ENCODE measurements at places on chromosomes 7 and 10.

GRCh38 chr7:572416-573268 is 53.0 kb upstream of the PDGFA start:
- no peak for DNase-seq

- no peak for DNase-seq
Measured at GRCh38 chr10:76327441-76327840, 896.0 kb downstream of the LRMDA start.

DNA sequence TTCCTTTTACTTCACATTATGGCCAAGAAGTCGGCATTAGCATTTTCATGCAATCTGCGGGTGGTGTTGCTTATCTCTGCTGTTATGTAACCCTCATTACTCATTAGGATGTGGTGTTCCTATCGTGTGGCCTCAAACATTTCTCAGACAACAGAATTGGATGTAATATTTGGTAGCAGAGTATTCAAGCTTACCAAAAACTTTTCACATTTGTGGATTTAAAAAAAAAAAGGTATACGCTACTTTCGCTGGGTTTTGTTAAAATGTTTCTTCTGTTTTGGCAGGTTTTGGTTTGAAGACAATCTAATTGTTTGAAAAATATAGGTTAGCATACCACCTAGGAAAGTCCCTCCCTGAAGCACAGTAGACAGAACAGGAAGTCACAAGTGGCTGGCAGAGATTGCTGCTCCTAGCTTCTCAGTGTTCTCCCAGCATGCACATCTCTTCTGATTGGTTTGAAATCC is 128.8 kb downstream of the GATA3 start:
- peak; percentile 4 for DNase-seq

DNA sequence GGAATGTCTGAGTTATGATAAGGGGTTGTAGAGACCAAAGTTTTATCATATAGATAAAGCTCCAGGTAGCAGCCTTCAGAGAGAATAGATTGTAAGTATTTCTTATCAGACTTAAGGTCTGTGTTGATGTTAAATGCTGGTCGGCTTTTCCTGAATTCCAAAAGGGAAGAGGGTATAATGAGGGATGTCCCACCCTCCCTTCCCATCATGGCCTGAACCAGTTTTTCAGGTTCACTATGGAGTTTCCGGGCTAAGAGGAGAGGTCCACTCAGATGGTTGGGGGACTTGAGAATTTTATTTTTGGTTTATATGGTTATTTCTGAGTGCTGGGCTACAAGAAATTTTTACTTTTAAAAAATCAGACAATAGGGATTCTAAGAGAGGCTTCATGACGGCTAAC is 45.2 kb downstream of the HERPUD2 start:
- no peak for DNase-seq

DNA sequence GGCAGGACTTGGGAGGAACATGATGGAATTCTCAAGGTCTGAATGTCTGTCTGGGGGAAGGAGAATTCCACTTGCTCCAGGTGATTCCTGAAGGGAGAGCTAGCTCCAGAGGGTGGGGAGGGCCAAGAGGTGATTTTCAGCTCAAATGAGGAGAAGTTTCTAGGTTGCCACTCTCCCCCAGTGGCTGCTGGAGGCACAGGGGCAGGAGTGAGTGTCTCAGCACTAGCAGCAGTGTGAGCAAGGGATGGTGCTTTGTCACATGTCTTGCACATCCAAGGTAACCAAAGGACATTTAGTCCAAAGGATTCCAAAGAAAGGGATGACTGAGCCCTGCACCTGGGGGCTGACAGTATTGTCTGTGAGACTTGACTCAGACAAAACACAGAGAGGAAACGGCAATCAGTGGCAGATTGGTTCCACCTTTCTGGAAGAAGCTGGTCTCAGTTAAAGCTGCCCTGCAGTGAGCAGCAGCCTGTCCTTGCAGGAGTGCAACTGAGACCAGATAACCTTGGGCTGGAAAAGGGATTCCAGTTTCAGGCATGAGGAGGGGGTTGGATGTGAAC is 51.2 kb upstream of the PCBD1 start:
- no peak for DNase-seq

DNA sequence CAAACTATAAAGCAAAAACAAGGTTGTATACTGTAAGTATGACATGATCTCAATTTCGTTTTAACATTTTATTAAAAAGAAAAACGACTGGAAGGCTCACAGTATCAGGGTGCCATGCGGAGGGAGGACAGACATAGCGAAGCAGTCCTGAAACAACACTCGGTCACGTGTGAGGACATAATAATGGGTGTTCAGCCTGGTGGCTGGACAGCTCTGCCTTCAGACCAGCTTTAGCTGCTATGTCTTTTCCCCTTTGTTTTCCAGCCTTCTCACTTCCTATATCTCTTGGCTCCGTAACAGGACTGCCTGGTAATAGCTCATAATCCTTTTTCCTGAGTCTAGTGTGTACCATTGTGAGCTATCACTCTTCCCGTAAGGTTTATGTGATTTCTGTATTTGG is 18.4 kb upstream of the KLF14 start:
- no peak for DNase-seq

Data from stimulated activated CD4-positive, alpha-beta T cell treated with anti-CD3 and anti-CD28 coated beads, TNF-alpha, amount 100 ng/mL, for 24 hours (primary cell).